ENCODE measurements at places on chromosomes 13 and 19. TPM values are rescaled to one million over a fixed set of nuclear protein-coding genes. Genes with fewer than 3 reads are reported as not detected.

Gene CPAMD8
- 1.1 TPM for total RNA-seq

Gene KL
- total RNA-seq, result 0.33 TPM

Gene MPV17L2
- 22.7 TPM for total RNA-seq

Gene FXYD1
- total RNA-seq, result 2.0 TPM

Gene AP2S1
- 118 TPM for total RNA-seq

Gene ZNF30
- total RNA-seq, result 7.2 TPM

Gene CKM
- total RNA-seq, result not detected

Gene MADCAM1
- total RNA-seq, result 0.43 TPM

Gene CEACAM7
- total RNA-seq, result not detected

Gene NKG7
- not detected for total RNA-seq

Gene DAPK3
- 59.1 TPM for total RNA-seq

Gene LRRC63
- not detected for total RNA-seq

Gene BEST2
- 1.0 TPM for total RNA-seq

Gene RNF113B
- total RNA-seq, result 0.75 TPM

Gene SIGLEC10
- total RNA-seq, result 0.05 TPM

Gene CYP4F11
- total RNA-seq, result 0.38 TPM

Gene BRCA2
- total RNA-seq, result 1.2 TPM

Gene COMMD6
- 266 TPM for total RNA-seq

Gene SERP2
- 4.7 TPM for total RNA-seq

Gene ZNF43
- total RNA-seq, result 17.2 TPM

Gene KLK4
- 2.0 TPM for total RNA-seq

Gene EPS8L1
- total RNA-seq, result 26.3 TPM

Gene CCDC124
- 45.9 TPM for total RNA-seq
